ENCODE measurements at places on chromosomes 7 and 10.

DNA sequence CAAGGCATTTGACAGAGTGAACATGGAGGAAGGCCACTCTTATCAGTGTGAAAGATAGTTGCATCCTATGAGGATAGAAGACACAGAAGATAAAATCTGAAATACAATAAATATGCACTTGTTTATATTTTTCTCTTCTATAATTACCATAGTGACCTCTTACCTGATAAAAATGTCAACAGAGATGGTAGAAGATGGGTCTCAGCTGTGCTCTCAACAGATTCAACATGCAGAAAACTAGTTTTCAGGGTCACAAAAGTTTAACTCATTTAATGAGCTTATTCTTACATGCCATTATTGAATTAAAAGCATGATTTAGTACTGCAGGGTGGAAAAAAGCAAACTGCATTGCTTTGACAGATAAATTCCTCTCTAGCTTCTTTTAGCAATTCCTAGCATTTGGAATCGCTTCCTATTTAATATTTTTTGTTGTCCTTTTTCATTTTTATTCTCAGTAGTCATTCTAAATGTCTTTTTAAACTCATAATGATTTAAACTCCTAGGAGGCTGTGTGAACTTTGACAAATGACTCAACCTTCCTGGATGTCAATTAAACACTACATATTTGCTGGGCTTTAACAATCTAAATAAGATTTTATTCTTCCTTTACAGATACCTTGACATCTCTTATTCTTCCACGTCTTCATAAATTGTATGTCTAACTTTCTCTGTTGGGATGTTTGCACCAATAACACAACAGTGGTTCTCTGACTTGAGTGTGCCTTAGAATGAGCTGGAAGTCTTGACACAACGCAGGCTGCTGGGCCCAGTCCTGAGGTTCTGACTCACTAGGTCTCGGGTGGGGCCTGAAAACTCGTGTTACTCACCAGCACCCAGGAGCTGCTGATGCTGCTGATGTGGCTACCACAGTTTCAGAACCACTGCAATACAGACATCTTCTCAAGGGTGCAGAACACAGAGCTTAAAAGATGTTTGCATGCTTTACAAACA lies 565.5 kb upstream of the IGFBP3 start:
- peak; percentile 25 for DNase-seq

- no peak for DNase-seq
Measured at GRCh38 chr10:21888959-21889358, 114.6 kb downstream of the DNAJC1 start.

DNA sequence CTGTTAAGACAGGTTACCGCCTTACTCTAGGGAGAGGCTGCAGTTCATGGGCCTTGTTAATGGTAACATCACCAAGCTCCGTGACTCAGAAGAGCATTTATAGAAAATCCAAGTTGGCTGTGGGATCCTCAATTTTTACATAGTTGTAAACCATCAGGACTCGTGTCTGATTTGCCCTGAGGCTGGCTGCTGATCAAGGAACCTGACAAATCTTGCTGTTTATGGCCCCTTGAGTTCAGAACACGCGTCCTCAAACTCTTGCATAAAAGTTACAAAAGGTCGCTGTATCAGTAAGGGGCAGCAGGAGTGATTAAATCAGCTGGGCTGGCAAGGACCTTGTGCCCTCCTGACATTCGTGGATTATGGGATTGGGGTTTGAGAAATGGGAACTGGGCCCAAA lies 4.6 kb downstream of the SLC13A4 start:
- DNase-seq, result no peak

DNA sequence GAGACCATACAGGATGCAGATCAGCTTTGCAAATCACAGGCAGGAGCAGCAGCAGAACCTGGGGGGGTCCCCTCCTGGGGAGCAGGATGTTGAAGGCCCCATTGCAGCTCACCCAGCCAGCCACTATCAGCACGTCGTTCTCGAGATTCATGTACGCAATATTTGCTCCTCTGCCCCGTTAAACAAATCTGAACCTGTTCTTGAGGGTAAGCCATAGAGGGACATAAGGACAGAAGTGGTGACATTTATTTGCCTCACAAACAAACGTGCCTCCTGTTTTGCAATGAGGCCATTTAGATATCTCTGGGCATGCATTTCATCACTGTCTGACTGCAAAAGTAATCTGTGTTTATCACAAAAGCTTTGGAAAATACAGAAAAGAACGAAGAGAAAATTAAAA lies 87.3 kb upstream of the BAIAP2L1 start:
- DNase-seq, result no peak

Data from T1000 (cell line).